ENCODE measurements at places on chromosomes 7 and 10.

- DNase-seq, result no peak
Observed at GRCh38 chr10:101055411-101055810, 6.4 kb upstream of the KAZALD1 start.

GRCh38 chr7:22876986-22877729, 54.5 kb upstream of the TOMM7 start:
- DNase-seq, result no peak

GRCh38 chr10:76491216-76491615, 1059.8 kb downstream of the LRMDA start:
- no peak for DNase-seq

DNA sequence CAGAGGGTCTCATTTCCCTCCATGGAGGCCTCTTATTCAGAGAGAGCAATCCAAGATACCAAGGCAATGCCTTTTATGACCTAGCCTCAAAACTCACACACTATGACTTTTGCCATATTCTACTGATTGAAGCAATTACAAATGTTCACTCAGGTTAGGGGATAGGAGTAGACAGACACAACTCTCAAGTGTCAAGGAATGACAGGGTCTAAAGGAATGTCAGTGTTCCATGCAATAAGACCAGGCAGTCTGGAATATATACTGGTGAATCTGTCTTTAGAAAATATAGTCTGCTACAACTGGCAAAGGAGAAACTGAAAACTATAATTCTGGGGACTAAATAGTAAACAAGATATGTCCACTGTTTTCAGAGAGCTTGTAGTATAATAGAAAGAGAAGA, 283.9 kb downstream of the PRKG1 start:
- DNase-seq, result no peak

DNA sequence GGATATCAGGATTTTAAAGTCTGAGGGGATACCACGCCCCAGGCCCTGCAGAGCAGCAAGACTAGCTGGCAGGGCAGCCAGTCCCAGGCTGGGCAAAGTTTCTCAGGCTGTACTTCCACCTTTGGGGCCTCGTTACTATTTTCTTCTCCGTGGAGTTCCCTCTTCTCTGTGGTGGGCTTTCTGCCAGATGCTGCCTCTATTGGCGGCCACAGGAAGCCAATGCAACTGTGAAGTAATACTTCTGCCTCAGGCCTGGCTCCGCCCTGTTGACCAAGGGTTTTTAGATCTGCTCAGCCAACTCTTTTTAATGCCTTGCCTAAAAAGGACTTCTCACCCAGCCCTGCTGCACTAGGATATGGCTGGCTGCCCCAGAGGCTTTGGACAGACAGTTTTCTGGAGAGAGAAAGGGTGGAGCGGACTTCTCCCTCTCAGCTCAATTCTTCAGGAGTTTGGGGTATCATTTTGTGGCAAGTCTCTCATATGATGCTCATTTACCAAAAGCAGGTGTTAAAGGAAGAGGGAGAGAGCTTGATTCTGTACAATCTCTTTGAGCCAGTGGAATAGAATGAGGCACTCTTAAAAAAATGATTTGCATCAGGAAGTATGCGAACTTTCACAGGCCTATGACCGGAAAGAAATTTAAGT, 67.4 kb downstream of the HHEX start:
- no peak for DNase-seq

GRCh38 chr10:30247704-30248103, 101.4 kb downstream of the MTPAP start:
- DNase-seq, result no peak

DNA sequence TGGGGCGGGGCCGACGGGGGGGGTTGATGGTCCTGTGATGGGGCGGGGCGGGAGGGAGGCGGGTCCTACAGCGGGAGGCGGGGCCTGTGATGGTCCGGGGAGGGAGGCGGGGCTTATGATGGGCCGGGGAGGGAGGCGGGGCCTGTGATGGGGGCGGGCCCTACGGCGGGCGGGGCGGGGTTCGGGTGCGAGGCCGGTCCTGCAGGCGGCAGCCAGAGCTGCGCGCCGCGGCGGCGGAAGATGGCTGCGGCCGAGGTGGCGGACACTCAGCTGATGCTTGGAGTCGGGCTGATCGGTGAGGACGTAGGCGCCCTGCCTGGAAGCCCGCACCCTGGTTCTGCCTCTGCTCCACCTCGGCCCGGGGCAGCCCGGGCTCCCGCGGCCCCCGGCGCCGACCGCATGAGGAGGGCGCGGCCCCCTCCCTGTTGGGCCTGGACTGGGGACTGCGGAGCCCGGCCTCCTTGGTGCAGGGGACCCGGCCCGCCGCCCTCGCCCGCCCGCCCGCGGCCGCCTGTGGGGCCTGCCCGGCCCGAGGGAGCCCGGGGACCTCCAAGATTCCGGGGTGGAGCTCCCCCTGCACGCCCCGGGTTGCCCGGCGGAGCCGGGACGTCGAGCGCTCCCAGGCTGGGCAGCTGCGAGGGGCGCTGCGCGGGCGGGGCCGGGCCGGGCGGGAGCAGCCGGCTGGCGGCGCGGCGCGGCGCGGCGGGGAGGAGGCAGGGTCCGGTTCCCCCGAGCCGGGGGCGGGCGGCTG, at the start of gene DENND10:
Gene DENND10 (plus strand): TSS at position 211 of the 751 bp plus-strand sequence. CDS start 30 bp downstream, at position 241.
- no peak for DNase-seq

- DNase-seq, result peak; percentile 87
Observed at GRCh38 chr10:33155720-33156638, 178.5 kb downstream of the NRP1 start.

GRCh38 chr10:102476466-102477141, 25.3 kb upstream of the C10orf95 start:
- DNase-seq, result no peak

DNA sequence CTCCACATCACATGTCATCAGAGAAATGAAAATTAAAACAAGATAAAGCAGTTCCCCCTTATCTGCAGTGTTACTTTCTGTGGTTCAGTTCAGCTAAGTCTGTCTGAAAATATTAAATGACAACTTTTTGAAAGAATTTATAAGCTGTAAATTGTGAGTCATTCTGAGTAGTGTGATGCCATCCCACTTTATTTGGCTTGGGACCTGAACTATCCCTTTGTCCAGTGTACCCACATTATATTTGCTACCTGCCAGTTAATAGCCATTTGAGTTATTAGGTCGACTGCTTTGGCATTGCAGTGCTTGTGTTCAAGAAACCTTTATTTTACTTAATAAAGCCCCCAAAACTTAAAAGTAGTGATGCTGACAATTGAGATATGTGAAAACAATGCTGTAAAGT, 804.2 kb downstream of the ANKRD7 start:
- no peak for DNase-seq

GRCh38 chr10:126080879-126081411, 184.6 kb downstream of the FANK1 start:
- no peak for DNase-seq

DNA sequence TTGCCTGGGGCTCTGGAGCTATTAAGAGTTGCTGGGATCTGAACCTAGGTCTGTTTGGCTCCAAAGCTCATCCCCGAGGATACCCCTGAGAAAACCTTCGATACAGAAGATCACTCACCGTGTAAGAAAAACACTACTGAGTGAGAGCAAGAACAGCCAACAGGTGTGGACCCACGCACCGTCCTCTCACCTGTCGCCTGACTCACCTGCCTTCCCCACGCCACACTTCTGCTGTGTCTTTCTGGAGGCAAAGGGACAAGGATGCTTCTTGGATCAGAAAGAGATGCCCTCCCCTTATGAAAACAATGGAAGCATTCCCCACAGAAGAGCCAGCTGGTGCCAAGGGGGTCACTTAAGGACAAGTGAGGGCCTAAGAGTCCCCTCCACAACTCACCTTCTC, 46.7 kb downstream of the COL13A1 start:
- DNase-seq, result no peak

- DNase-seq, result no peak
Observed at GRCh38 chr10:35335133-35336083, 901 bp upstream of the CCNY start.

DNA sequence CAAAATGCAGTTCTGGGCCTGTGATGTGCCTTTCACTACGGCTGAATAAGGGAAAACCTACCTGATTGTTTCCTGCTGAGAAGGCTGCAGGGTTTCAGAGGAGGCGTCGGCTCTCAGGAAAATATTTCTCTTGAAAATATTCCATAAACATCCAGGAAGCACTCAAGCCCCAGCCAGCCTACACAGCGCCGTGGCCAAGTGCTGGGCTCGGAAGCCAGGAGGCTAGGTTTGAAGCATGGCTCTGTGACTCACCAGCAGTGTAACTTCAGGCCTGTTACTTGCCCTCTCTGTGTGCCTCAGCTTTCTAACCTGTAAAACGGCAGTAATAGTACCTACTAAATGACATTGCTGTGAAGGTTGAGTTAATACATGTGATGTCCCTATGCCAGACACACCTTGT, 399.1 kb downstream of the GATA3 start:
- no peak for DNase-seq

DNA sequence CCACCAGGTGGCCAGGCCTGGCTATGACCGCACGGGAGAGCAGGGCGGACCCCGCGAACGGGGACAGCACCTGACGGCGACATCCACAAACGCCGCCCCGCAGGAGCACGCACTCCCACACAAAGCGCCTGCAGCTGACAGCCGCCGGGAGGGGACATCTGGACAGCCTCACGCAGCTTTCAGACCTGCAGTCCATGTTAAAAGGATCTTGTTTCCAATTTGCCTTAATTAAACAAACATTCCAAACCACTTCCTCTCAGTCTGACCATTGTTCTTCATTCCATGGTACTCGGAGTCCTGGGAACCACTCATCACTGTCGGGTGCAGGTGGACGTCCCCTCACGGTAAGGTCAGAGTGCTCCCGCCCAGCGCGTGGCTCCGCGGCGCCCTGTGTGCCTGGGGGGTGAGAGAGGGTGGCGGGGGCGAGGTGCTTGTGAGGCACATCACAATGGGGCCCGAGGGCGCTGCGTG, 5.9 kb upstream of the GPER1 start:
- no peak for DNase-seq

DNA sequence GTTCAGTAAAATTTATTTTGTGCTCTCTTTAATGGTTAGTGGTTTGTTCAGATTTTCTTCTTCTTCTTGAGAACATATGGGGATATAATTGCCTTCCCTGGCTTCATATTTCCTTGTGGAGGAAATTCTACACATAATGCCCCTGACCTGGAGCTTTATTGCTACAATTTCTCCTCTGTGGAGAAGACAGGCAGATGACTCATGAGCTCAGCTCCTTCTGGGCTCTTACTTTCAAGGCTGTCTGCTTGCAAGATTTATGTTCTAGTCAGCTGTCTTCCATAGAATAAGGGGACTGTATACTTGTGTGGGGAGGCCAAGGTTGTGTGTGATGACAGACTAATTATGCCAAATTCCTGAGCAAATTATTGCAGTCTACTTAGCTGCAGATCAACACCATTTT, 1.6 kb downstream of the LRRD1 start:
- DNase-seq, result no peak

- no peak for DNase-seq
Observed at GRCh38 chr7:19869979-19870378, 96.6 kb upstream of the TMEM196 start.

DNA sequence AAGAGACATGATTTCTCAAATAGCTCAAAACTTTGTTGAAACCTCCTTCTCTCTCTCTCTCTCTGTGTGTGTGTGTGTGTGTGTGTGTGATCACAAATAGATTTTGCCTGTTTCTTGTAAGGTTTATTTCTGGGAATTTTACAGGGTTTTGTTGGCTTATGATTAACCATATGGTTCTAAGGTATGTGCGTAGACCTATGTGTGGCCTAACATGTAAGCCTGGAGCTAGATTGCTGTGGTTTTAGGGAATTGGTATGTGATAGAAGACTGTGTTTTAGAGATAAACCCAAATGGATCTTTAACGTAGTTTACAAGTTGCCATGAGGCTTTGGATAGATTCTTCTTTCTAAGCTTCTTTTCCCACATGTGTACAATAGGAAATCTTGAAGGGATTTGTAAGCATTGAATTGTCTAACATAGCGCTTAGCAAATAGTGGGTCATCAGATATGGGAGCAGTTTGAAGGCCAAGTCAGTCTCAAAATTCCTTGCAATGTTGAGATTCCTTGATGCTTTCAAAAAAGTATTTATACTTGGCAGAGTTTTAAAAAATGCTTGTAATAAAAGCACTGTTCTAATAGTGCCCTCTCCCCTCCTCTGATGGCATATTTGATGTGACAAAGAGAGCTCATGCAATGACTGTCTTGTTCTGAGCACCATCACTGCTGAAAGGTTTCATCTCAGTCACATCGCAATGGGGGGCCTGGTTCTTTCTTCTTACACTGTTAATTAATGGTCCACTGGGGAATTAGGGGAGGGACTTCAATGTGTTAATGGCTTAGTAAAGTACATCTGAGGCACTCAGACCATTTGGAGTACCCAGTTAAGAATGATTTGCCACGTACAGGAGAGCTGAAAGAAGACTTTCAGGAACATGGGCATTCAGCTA, 118.2 kb downstream of the SNX10 start:
- no peak for DNase-seq

DNA sequence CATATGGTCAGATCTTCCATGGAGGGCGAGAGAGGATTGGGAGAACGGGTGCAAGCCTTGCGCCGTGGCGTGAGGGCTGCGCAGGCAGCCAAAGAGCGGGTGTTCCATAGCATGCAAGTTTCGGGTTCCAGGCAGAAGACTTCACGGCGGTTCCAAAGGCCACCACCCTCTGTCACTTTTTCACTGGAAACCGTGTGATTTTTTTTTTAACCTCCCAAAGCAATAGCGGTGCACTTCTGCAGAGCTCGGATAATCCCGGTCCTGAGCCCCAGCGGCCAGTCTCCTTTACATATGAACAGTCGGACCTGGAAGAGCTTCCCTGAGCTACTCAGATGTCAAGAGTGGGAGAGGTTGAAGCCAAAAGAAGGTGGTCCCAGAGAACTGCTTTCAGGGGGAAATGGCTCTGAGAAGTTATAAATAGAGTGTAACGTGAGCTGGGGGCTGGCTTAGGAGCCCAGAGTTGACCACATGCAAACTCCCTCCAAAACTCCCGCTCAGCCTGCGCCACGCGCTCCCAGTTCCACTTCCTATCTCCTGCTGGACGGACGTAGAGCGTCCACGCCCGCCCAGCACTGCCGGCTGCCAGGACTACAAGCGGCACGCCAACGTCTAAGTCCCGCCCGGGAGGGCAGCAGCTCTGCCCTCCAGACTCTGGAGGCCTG, at the start of gene MEOX2:
Gene MEOX2 (minus strand): TSS at position 389 of the 662 bp plus-strand sequence. CDS start 281 bp downstream, at position 108.
- DNase-seq, result no peak

DNA sequence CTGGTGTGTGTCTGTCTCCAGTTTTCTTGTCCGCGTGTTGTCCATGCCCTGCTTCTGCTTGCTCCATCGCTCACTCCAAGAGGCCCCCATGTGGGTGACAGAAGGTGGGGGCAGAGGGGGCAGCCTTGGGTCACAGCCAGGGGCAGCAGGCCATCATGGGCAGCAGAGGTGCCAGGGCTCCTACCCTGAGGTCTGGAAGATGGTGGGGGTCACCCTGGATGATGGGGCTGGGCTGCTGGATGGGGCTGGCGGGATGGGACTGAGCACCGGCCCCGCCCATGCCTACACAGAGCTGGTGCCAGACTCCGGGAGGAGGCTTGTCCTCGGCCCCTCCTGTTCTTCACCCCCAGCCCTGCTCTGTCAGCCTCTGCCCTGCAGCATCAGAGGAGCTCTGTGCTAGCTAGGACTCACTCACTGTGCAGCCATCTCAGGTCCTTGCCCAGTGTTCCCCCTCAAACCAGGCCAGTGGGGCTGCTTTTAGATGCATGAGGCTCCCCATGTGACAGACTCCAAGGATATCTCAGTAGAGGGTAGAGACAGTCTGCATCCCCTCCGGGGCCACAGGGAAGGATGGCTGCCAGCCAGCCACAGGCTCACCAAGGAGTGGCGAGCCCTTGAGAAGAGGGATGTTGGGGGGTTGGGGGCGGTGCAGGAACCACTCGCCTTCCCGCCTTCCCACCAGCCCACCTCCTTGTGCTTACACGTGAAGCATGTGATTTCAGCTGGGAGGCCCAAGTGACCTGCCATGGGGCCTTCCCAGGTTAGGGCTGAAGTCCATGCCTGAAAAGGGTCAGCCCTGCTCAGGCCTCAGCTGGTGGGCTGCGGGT, 35.5 kb upstream of the PPIF start:
- no peak for DNase-seq

Measured in Panc1 (cell line).